ENCODE measurements at places on chromosomes 1 and 21. TPM values are rescaled to one million over a fixed set of nuclear protein-coding genes. Genes with fewer than 3 reads are reported as not detected.

MPL gene
- polyA plus RNA-seq, result not detected

TMEM51 gene
- polyA plus RNA-seq, result not detected

MT1HL1 gene
- not detected for polyA plus RNA-seq

VSIG8 gene
- polyA plus RNA-seq, result not detected

HHIPL2 gene
- polyA plus RNA-seq, result not detected

CFAP45 gene
- 1.2 TPM for polyA plus RNA-seq

PLA2G4A gene
- polyA plus RNA-seq, result 0.09 TPM

OR2T2 gene
- polyA plus RNA-seq, result not detected

DPT gene
- polyA plus RNA-seq, result not detected

POGK gene
- polyA plus RNA-seq, result 18.3 TPM

IVL gene
- not detected for polyA plus RNA-seq

IARS2 gene
- 58.6 TPM for polyA plus RNA-seq

ABCG1 gene
- polyA plus RNA-seq, result 11.6 TPM

SPATA46 gene
- polyA plus RNA-seq, result not detected

DIRAS3 gene
- not detected for polyA plus RNA-seq

TAS1R2 gene
- not detected for polyA plus RNA-seq

IQGAP3 gene
- not detected for polyA plus RNA-seq

KCNA2 gene
- not detected for polyA plus RNA-seq

TNN gene
- not detected for polyA plus RNA-seq

PADI2 gene
- polyA plus RNA-seq, result 0.10 TPM

HAO2 gene
- polyA plus RNA-seq, result not detected

ALX3 gene
- not detected for polyA plus RNA-seq

SELL gene
- polyA plus RNA-seq, result 1,261 TPM

FCRLB gene
- polyA plus RNA-seq, result 11.1 TPM

OMA1 gene
- polyA plus RNA-seq, result 38.4 TPM

ARL8A gene
- polyA plus RNA-seq, result 17.3 TPM

NCAM2 gene
- not detected for polyA plus RNA-seq

CFAP107 gene
- polyA plus RNA-seq, result not detected

S100A16 gene
- not detected for polyA plus RNA-seq

CCDC185 gene
- not detected for polyA plus RNA-seq

SMG5 gene
- 27.2 TPM for polyA plus RNA-seq

GJA8 gene
- not detected for polyA plus RNA-seq

TAL1 gene
- 0.19 TPM for polyA plus RNA-seq

HLX gene
- 10.6 TPM for polyA plus RNA-seq

FCRL5 gene
- 26.5 TPM for polyA plus RNA-seq

GPR25 gene
- 41.1 TPM for polyA plus RNA-seq

C1QB gene
- polyA plus RNA-seq, result not detected

TEKT2 gene
- not detected for polyA plus RNA-seq

LRRC40 gene
- polyA plus RNA-seq, result 6.0 TPM

RPTN gene
- not detected for polyA plus RNA-seq

TTC39A gene
- polyA plus RNA-seq, result not detected

KHDRBS1 gene
- 123 TPM for polyA plus RNA-seq

AK5 gene
- polyA plus RNA-seq, result 2.7 TPM

NPR1 gene
- polyA plus RNA-seq, result not detected

SLC35A3 gene
- polyA plus RNA-seq, result 11.0 TPM

FAM151A gene
- polyA plus RNA-seq, result not detected

TSEN15 gene
- polyA plus RNA-seq, result 35.1 TPM

DNASE2B gene
- polyA plus RNA-seq, result not detected

PCP4L1 gene
- polyA plus RNA-seq, result not detected

SPRR2A gene
- polyA plus RNA-seq, result not detected

ZNF593OS gene
- 0.61 TPM for polyA plus RNA-seq

C1orf141 gene
- not detected for polyA plus RNA-seq

ELAPOR1 gene
- 1.0 TPM for polyA plus RNA-seq

KISS1 gene
- polyA plus RNA-seq, result not detected

BEND5 gene
- 31.5 TPM for polyA plus RNA-seq

KRTAP12-2 gene
- not detected for polyA plus RNA-seq
